A549 treated with CORT108297 at 1 μM for 4 hours (cell line): ENCODE measurements at places on chromosomes 5 and 9. TPM values are rescaled to one million over a fixed set of nuclear protein-coding genes. Genes with fewer than 3 reads are reported as not detected.

NUDT12 gene
- 1.5 to 2.0 TPM (median 1.7 TPM) in 5 replicates for total RNA-seq

GHR gene
- total RNA-seq, result 0.02 to 0.05 TPM (median 0.05 TPM) in 3 of 5 replicates, not detected in the others

TRPM3 gene
- not detected in 5 replicates for total RNA-seq

DTWD2 gene
- total RNA-seq, result 1.2 to 1.8 TPM (median 1.7 TPM) in 5 replicates

ANKRD34B gene
- 0.04 to 0.18 TPM (median 0.07 TPM) in 5 replicates for total RNA-seq
